CD4-positive, alpha-beta T cell treated with Interleukin-17A for 1 hour (primary cell): ENCODE measurements at places on chromosomes 6 and 20.

GRCh38 chr6:169722362-169723199 is 1.7 kb downstream of the PHF10 start:
- peak; percentile 50 for DNase-seq

DNA sequence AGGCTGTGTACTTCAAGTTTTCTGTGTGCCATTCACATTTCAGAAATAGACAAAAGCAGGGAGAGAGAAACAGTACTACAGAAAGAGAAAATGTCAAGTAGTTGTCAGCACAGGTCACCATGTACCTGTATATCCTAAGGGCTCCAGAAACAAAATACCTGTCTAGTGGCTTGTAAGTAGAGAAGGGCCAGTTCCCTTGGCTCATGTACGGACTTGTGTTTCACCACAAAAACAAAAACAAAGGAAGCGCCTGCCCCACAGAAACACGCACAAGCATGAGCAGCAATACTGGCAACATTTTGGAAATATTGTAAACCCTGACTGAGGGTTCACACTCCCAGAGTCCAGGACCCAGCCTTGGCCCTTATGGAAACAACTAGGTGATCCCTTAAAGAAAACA is 44.3 kb downstream of the CNKSR3 start:
- DNase-seq, result no peak

DNA sequence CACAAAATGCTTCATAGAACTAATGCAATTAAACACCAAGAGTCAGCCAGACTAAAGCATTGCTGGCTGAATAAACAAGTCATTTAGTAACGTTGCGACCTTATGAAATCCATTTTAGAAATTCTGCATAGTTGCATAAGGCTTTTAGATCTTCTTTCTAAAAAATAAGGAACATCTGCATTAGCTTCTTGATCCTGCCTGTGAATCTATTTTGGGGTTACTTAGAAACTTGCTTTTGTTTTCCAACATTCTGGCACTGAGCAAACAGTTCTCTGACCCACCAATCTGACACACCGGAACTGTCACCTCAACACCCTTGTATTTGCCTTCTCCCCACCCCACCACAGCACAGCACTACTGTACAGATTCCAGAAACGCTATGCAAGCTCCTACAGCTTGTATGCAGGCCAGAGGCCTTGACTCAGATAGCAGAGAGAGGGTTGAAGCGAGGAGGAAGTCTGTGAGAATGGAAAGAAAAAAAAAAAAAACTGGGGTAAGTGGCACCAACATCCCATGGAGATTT is 55.0 kb downstream of the KIF13A start:
- DNase-seq, result no peak

DNA sequence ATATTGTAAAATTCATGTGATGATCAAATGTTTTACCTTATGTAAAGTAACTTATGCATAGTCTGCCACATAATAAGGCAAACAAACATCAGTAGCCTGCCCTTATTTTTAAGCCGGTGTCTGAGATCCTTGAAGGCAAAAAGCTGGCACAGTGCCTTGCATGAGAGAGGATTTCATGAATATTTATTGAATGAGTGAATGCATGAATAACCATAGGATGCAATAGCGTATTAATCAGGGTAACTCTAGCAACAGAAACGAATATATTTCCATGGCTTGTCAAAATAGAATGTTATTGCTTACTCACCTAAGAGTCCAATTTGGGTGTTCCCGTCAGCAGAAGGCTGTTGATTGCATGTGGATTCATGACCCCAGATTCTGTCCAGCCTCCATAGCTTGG is 34.9 kb downstream of the BTBD3 start:
- no peak for DNase-seq

GRCh38 chr6:11909696-11910132 is 102.4 kb upstream of the HIVEP1 start:
- DNase-seq, result no peak

DNA sequence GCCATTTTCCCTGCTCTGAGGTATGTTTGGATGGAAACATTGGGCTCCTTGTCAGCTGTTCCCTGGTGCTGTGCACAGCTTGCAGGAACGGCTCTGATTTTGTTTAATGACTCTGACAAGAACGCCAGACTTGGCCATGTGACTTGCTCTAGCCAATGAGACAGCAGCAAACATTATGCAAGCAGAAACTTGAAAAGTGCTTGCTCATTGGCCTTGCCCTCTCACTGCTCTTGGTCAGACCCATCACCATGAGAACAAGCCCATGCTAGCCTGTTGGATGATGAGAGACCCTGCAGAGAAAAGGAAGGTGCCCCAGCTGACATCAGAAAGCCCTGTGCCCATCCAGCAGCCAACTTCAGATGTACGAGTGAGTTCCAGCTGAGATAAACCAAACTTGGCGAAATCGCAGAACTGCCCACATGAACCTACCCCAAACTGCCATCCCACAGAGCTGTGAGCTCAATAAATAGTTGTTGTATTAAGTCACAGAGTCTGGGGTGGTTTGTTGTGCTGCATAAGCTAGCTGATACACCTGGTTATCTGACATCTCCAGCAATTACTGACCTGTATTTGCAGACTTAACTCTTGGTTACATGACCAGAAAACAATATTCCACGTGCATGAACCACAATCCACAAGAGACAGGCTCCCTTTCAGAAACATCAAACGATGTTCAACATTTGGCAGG is 96.9 kb downstream of the JPH2 start:
- DNase-seq, result peak; percentile 29

DNA sequence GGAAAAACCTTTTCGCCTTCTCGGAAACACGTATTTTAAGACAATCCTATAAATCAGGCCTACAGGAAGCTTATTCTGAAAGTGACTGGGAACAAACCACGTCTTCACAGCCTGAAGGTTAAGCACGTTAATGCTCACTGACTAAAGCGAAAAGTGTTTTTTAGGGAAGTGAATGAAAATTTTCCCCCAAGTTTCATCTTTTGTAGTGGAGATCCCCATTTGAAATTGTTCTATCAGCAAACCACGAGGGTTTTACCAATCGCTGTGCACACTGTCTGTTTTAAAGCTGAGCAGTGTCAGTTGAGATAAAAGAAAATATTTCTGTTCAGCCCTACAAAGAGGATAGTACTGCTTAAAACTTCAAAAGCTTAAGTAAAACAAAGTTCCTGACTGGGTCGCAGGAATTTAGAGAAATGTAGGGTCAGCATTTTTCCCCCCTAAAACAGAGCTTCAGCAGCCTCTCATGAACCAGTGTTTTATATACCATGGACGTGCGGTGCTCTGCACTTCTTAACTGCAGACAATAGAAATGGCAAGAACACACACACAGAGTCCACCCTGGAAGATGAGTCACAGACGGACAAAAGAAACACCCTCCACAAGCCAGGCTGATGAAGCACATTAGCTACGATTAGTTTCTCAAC is 34.9 kb downstream of the SLC22A23 start:
- DNase-seq, result no peak

- no peak for DNase-seq
Observed at GRCh38 chr6:138253731-138254130, 35.4 kb upstream of the PBOV1 start.

DNA sequence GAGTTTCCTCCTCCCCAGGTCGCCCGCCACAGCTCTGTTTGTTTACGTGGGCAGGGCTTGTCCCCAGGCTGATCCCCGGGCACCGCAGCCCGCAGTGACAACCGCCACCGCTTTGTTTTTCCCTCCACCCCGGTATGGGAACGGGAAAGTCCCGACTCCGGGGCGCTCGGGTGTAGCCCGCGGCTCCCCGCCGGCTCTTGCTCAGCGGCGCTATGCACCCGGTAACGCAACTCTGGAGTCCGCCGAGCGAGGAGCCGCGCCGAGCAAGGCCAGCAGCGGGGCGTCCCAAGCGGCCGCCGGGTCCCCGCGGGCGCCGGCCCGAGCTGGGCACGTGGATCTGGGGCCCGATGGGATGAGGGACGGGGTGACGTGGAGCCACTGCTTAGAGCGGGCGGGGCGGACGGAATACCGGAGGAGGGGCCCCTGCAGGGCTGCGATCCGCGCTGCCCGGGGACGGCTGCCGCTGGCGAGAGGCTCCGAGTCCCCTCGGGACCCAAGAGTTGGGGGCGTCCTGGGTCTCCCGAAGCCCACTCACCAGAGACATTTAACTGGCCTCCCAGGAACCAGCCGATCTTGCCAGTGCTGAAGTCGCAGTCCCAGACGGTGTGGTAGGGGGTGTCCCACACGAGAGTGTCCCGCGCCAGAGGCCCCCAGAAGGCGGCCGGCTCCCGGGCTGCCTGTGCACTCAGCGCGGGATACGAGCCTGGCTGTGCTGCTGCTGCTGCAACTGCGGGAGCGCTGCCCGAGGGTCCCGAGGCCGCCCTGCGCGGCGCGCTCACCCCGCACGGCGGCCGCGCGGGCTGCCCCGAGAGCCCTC is 497 bp downstream of the ACSS1 start:
- peak; percentile 89 for DNase-seq

GRCh38 chr20:58751979-58752378 is 59.4 kb downstream of the NPEPL1 start:
- no peak for DNase-seq

DNA sequence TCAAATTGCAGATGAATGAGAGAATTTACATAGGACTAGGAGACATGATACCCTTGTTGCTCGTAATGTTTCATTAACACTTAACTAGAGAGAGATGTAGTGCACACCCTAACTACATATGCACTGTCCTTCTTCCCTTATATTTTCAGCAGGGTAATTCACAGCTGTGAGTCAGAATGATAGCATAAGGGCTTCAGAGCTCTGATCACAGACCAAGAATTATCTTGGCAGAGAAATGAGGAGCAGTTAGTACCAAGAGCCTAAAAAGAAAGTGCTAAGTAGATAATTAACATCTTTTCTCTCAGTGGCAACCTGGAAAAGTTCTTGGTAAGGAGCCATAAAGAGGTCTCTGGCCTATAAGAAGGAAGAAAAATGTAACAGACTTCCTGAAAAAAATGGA is 35.8 kb downstream of the GRIK2 start:
- DNase-seq, result no peak

GRCh38 chr6:137637121-137637520 is 142.9 kb upstream of the OLIG3 start:
- no peak for DNase-seq

DNA sequence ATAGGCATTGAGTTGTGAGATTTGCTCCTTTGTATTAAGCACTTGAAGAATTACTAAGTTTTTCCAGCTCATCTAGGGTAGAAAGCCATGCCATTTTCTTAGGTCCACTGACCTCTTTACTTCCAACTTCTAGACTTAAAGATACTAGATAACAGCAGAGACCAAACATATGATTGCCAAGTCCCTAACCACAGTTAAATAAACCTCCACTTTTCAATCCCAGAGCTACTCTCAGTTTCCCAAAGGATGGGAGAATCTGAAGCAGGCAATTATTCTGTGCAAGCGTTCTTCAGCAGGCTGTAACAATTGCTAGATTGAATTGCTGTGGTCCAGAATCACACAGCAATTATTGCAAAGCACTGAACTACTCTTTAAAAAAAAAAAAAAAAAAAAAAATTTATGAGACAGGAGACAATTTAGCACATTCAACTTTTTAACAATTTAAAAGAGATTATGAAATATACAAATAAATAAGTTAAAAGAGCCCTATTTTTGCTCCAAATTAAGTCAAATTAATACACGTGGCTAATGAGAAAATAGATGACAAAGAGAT is 104.0 kb upstream of the PRSS16 start:
- DNase-seq, result no peak

- DNase-seq, result peak; percentile 66
Observed at GRCh38 chr20:50588034-50588736, 78.0 kb downstream of the PTPN1 start.

- DNase-seq, result no peak
Observed at GRCh38 chr20:10462516-10462915, 27.4 kb downstream of the SLX4IP start.

DNA sequence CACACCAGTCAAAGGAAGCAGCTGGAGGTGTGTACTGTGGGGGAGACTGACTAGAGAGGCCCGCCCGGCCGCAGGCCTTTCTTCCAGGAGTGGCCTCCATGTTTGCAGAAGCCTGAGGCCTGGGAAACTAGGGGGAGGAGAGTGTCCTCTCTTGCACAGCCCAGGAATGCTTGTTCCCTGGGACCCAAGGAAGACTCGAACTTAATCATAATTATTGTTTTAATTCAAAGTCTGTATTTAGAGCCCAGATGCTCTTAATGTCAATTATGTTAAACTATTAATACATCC is 23.1 kb downstream of the BNIP5 start:
- no peak for DNase-seq
